Panc1 (cell line): ENCODE measurements at places on chromosomes 3 and 15. TPM values are rescaled to one million over a fixed set of nuclear protein-coding genes. Genes with fewer than 3 reads are reported as not detected.

The PAQR5 gene
- 2.0 TPM for total RNA-seq

The SLC27A2 gene
- 0.18 TPM for total RNA-seq

The GOLGA6L7 gene
- total RNA-seq, result not detected

The TMEM266 gene
- total RNA-seq, result 0.21 TPM

The PRSS50 gene
- total RNA-seq, result 0.13 TPM

The FSIP1 gene
- total RNA-seq, result 1.4 TPM

The SYNPR gene
- not detected for total RNA-seq

The CD276 gene
- total RNA-seq, result 99.1 TPM

DNA sequence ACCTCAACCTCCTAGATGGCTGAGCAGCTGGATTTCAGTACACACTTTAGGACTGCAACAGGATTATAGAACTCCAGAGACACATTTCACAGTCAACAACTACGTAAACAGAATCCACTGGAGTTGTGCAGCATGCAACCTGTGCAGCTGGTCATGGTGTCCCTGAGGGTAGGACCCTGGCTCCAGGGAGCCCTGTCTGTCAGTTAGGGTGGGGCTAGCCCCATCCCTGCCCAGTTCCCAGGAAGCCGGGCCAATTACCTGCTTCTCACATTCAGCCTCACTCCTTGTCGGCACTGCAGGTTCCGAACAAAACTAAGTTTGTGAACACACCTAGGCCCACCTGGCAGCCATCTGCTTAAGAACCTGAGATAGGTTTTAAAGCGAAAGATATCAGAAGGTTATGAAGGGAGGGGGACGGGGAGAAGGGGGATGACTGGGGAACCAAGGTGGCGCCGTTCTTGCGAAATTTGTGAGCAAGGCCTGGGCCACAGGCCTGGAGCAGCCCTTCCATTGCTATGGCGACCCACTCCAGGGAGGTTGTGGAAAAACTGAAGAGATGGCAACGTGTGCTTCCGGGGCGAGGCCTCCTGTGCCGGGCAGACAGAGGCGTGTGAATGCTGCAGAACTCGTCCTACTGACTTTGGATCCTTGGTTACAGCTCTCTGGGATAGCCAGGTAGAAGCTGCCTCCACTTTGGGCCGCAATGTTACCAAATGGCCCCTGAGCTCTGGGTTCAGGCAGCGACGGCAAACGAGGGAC lies 25.3 kb downstream of the ACSBG1 start:
- no peak overlapping the region for H3K27ac ChIP-seq
- no peak for DNase-seq
- H3K4me1 ChIP-seq, result peaks cover 56% of the 10 kb centered on the region
- no peaks in the 10 kb centered on the region for H3K27me3 ChIP-seq
- H3K36me3 ChIP-seq, result no peaks in the 10 kb centered on the region
- H3K4me3 ChIP-seq, result no peak overlapping the region

GRCh38 chr3:35639254-35640186 lies at the start of gene ARPP21:
Gene ARPP21, plus strand, starts transcription at chr3:35639525. Its CDS starts 42,227 bp downstream, at chr3:35681752.
- H3K27ac ChIP-seq, result no peak within 1 kb of the TSS
- H3K36me3 ChIP-seq, result no peaks in the 10 kb centered on the region
- peak within 1 kb of the TSS; percentile 53 for H3K4me3 ChIP-seq
- peaks cover 8% of the 10 kb centered on the region for H3K27me3 ChIP-seq
- no peaks in the 10 kb centered on the region for H3K4me1 ChIP-seq

DNA sequence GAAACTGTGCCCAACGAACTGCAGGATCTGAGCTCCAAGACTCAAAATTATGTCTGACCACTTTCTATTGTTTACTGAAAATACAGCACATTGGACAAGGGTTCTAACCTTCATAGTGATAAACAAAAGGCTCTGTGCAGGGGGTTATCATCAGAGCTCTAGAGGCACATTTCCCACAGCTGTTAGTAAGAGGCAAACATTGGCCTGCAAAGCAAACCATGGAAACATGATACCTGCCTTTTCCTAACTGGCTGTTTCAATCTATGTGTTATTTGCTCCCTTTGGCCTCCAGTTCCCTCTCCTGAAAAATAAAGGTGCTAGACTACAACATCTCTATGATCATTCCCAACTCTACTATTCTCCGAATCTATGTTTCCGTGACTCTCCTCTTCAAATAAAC lies 159.7 kb upstream of the ARHGEF26 start:
- H3K27ac ChIP-seq, result no peak overlapping the region
- no peak overlapping the region for H3K4me3 ChIP-seq
- H3K4me1 ChIP-seq, result no peaks in the 10 kb centered on the region
- H3K36me3 ChIP-seq, result no peaks in the 10 kb centered on the region

- DNase-seq, result no peak
- H3K27me3 ChIP-seq, result no peaks in the 10 kb centered on the region
- no peak overlapping the region for H3K4me3 ChIP-seq
Observed at GRCh38 chr3:41682382-41682781, 279.5 kb downstream of the ULK4 start.

DNA sequence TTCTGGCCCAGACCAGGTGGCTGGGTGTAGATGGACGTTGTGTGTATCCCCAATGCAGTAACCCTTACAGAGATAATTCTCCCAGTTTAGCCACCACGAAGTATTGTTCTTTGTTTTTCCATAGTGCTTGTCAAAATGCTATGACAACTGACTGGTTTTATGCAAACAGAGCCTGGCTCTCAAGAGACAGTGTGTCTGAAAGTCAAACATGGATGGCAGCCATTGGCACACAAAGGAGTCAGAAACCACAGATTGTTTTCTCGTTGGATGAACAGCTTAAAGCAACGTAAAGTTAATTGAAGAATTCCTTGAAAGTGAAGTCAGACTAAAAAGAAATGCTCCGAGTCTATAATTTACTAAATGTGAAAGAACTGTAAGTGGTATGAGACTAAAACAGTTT lies 91.2 kb downstream of the FILIP1L start:
- DNase-seq, result no peak
- no peaks in the 10 kb centered on the region for H3K36me3 ChIP-seq
- H3K27ac ChIP-seq, result no peak overlapping the region

DNA sequence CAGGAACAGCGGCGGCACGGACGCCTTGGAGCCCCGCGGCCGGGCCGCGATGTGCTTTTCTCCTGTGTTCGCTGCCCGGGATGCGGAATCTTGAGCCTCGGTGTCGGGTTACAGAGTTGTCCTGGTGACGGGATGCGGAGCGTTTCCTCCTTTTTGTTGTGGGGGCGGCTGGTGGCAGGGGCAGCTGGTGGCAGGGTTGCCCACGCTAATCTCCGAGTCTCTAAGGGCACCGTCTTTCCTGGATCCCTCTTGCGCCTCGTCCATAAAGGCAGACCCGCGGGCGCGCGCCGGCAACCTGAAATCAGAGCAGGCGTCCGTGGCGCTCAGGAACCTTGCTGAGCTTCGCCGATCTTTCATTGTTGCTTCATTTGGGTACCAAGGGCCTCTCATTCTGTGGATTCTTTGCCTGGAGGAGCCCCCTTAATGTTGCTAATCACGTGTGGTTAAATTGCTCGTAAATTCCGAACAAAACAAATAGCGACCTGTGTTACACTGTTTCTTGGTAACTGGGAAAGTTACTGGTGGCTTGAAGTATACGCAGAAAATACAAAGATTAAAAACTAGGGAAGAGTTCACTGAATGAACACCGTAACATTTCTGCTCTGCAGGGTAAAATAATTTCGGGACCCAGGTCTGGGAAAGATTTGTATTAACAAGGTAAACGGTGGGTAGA lies 844 bp upstream of the PFN2 start:
- H3K27ac ChIP-seq, result peak overlapping the region; percentile 98
- no peaks in the 10 kb centered on the region for H3K27me3 ChIP-seq
- peak overlapping the region; percentile 83 for H3K4me3 ChIP-seq
- peaks cover 21% of the 10 kb centered on the region for H3K4me1 ChIP-seq
- DNase-seq, result no peak
- H3K36me3 ChIP-seq, result peaks cover 12% of the 10 kb centered on the region

DNA sequence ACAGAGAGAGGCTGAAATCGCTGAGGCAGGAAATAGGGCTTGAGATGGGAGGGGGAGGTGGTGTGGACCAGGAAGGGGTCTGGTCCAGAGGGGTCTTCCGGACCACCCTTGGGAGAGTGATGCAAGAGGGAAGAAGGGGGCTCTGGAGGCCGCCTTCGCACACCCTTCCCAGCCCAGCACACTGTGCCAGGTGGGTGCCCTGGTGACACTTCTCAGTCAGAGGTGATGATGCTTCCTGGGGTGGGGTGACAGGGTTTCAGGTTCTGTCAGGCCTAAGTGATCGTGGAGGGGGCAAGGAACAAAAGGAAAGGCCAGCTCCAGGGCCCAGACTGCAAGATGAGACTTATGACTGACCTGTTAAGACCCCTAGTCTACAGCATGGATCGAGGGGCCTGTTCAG lies 12.7 kb downstream of the SEMA3G start:
- H3K4me1 ChIP-seq, result no peaks in the 10 kb centered on the region
- no peak for DNase-seq
- H3K27me3 ChIP-seq, result no peaks in the 10 kb centered on the region
- no peak overlapping the region for H3K4me3 ChIP-seq
- no peak overlapping the region for H3K27ac ChIP-seq
